ENCODE measurements at places on chromosomes 2 and 18. TPM values are rescaled to one million over a fixed set of nuclear protein-coding genes. Genes with fewer than 3 reads are reported as not detected.

DNA sequence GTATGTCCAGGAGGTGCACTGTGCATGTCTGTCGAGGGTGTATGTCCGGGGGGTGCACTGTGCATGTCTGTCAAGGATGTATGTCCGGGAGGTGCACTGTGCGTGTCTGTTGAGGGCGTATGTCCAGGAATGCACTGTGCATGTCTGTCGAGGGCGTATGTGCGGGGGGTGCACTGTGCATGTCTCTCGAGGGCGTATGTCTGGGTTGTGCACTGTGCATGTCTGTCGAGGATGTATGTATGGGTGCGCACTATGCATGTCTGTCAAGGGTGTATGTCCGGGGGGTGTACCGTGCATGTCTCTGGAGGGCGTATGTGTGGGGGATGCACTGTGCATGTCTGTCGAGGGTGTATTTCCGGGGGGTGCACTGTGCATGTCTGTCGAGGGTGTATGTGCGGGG lies 249.3 kb upstream of the MYT1L start:
- no peak for DNase-seq

TUBB8B gene
- total RNA-seq = not detected

DNA sequence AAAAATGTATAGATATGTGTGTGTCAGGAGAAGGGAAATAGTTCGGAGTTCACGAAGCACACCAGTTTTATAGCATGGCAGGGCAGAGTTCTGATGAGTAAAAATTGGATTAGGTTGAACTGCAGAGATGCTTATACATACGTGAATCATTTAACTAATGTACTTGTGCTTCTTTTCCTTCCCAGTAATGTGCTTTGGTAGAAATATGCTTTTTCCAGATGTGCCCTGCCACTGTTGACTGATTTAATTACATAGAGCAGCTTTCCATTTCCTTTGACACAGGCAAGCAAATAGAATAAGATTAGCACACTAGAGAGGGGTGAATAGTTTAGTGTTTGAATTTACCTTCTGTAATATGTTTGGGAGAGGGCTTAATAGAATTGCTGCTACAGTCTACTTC lies 28.9 kb upstream of the ARMC9 start:
- DNase-seq = no peak

DNA sequence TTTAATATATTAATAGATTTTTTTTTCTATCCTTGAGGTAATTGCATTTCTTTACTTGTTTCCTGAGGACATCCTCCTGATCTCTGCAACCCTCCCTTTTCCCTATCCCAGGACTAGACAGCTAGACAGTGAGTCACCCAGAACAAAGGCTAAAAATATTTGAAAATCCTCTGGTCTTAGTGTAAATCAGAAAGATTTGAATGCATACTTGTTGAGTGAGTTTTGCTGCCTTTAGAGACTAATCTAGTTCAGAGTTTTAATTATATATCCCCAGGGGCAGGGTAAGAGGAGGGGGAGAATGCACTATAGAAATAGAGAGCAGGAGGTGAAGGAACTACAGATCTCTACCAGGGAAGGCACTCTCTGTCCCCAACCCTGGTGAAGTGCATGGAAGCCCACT lies 202.3 kb upstream of the TCF4 start:
- no peak for DNase-seq

DNA sequence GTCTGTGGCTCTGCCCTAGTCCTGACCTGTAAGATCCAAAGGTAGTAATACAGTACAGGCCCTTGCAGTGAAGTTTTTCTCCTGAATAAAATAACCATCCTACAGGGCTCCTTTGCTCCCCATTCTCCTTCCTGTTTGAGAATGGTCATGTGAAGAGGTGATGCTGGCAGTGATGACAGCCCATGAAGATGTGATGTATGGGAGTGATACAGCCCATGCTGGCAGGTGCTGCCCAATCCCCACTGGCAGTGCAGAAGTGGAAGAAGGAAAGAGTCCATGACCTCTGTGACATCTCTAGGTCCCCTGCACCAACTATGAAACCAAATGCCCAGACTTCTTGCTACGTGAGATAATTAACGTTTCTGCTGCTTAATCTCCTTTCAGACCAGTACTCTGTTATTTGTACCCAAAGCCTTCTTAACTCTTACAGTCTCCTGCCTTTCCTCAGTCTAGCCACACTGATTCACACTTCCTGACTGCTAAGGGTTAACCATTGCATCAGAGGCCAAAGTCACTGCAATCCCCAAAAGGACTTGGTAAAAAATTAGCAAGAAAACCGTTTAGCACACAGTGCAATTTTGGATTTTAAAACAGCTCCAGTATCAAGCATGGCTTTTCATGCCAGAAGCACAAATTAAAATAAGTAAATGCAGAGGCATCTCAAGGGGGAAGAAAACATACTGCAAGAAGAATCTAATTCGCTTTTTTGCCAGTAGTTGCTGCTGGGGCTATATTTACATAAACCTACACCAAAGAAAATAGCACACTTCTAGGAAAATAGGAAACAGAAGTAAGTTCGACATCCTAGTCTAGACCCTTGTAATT lies 98.0 kb downstream of the STK39 start:
- DNase-seq = no peak

DNA sequence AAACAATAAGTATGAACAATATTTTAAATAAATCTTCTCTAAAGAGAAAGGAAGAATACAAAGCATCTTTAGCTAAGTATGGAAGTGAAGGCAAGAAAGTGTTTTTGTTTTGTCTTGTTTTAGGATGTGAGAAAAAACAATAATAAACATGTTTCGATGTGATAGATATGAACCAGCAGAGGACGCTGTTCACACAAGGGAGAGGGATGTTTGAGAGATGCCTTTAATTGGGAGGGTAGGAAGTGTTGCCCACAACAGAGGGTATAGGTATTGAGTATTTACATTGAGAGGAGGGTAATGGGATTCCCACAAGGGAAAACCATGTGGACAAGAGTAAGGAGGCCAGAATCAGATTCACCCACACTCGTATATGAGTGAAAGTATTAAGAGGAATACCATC lies 55.1 kb downstream of the CDH19 start:
- no peak for DNase-seq
